GM18507 (cell line): ENCODE measurements at places on chromosomes 1 and 21.

DNA sequence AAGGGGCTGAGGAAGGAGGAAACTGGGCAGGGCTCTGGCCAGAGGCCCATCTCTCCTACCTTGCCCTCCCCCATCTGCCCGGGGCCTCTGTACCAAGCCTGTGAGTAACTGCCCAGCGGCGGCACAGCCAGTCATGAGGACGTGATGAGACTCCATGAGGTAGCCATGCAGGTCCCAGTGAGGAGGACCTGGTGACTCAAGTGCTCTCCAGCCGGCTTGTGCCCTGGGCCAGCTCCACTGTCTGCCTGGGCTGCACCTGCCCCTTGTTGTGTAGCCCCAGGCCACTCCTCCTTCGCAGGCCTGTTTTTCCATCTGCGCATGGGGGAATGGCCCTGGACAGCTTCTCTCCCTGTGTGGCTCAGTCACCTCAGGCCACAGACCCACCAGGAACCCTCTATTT, 42.0 kb upstream of the PADI1 start:
- DNase-seq: no peak

DNA sequence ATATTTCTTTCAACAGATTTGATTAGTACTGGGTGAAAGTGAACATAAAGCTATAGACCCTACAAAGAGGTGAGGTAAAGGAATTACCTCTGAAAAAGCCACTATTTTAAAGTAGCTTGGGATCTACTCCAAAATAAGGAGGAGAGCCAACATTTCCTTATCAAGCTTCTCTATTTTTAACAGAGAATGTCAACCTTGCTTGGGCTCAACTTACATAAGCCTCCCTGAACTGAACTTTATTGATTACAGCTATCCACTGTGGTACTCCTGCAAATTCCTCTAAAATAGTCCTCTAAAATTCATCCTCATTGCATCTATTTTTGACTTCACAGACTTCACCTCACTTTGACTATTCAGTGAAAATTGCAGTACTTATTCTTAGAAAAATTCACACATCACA, 10.3 kb downstream of the ZNHIT6 start:
- DNase-seq: no peak

- no peak for DNase-seq
Observed at GRCh38 chr1:3289502-3289901, 165.0 kb upstream of the ARHGEF16 start.

- no peak for DNase-seq
Observed at GRCh38 chr21:34648739-34649297, 20.0 kb upstream of the CLIC6 start.

- DNase-seq: no peak
Observed at GRCh38 chr1:10071640-10072039, 38.9 kb downstream of the UBE4B start.

DNA sequence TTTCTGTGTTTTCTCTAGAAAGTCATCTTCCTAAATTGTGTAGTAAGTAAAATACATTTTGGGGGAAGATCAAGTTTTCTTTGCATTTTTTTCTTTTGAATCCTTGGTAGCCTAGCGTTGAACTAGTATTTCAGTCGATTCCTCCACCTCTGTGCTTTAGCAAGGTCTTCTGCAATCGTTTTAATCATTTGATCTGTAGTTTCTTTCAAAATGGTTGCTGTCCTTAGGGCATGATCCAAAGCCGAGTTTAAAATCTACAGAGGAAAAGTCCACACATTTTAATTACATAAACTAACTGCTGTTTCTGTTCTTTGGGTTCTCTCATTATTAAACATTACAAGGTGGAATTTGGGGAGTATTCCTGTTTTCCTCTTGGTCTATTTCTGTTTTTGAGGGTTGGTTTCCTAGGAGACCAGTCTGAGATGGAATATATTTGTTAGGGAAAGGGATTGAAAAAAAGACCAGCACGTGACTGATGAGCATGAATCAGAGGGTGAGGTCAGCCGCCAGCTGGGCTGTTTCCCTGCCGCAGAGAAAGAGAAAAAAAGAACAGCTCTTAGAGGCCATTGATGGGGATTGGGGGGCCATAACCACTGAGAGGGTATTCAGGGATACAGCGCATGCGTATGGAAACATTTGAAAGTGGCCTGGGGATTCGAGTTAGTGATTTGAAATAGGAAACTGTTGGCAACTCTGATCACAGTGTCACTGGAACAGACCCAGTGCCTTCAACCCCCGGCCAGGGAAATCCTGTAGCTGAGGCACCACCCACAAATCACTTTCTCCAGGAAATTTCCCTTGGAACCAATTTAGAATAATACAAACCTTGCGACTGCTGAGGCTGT, 40.6 kb downstream of the AKNAD1 start:
- no peak for DNase-seq

- DNase-seq: no peak
Observed at GRCh38 chr1:96782206-96782605, 60.6 kb downstream of the PTBP2 start.

- DNase-seq: no peak
Observed at GRCh38 chr1:10708757-10709156, 87.7 kb downstream of the CASZ1 start.

DNA sequence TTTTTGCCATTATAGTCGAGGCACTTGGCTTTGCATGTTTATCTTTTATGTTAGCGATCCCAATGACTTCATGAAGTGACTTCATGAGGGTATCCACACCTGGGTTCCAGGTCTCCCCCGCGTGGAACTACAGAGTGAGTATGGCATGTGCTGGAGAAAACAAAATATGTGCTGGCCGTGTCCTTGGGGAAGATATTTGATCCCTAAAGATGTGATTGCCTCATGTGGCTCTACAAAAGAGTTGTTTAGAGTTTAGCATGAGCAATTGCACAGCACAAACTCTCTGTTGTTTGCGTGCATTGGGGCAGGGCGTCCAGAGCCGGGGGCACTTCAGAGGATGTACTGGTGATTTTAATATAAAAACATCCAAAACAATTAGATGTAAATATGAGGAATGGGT, 4.8 kb downstream of the IL10RB start:
- DNase-seq: no peak

GRCh38 chr1:160400223-160400645, at the start of gene VANGL2:
Gene VANGL2 (plus strand): TSS chr1:160400564. CDS start chr1:160415838, 15,274 bp downstream.
- DNase-seq: peak; percentile 43

- DNase-seq: no peak
Observed at GRCh38 chr1:229990326-229990725, 76.7 kb upstream of the GALNT2 start.

DNA sequence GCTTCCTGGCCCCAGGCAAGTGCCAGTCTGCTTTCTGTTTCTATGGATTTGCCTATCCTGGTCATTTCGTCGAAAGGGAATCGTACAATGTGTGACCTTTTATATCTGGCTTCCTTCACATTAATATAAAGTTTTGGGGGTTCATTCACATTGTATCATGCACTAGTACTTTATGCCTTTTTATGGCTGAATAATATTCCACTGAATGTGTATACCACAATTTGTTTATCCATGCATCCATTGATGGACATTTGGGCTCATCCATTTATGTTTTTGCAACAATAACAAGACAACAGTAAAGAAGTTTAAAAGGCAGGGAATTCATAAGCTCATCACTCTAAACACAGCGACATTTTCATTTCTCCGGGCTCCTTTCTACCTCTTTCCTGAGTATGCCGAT, 50.6 kb downstream of the SPSB1 start:
- no peak for DNase-seq

DNA sequence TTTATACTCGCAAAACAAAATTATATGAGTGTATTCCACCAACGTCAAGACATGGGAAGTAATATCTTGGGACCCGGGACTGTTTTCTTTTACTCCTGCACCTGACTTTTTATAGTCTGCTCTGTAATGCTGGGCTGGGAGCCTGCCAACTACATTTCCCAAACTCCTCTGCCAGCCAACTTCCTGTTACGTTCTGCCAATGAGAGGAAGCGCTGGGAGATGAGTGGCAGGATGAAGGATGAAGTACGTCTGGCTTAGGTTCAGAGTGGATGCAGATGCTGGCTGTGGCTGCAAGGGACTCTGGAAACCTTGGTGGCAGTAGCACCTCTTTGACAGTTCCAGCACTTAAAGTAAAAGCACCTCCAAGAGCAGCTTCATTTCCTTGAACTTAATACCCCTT, 59.6 kb downstream of the USP24 start:
- DNase-seq: no peak

- no peak for DNase-seq
Observed at GRCh38 chr1:207223162-207223561, 98.3 kb upstream of the CD55 start.

GRCh38 chr1:76546354-76546933, 320.8 kb upstream of the ST6GALNAC5 start:
- no peak for DNase-seq

DNA sequence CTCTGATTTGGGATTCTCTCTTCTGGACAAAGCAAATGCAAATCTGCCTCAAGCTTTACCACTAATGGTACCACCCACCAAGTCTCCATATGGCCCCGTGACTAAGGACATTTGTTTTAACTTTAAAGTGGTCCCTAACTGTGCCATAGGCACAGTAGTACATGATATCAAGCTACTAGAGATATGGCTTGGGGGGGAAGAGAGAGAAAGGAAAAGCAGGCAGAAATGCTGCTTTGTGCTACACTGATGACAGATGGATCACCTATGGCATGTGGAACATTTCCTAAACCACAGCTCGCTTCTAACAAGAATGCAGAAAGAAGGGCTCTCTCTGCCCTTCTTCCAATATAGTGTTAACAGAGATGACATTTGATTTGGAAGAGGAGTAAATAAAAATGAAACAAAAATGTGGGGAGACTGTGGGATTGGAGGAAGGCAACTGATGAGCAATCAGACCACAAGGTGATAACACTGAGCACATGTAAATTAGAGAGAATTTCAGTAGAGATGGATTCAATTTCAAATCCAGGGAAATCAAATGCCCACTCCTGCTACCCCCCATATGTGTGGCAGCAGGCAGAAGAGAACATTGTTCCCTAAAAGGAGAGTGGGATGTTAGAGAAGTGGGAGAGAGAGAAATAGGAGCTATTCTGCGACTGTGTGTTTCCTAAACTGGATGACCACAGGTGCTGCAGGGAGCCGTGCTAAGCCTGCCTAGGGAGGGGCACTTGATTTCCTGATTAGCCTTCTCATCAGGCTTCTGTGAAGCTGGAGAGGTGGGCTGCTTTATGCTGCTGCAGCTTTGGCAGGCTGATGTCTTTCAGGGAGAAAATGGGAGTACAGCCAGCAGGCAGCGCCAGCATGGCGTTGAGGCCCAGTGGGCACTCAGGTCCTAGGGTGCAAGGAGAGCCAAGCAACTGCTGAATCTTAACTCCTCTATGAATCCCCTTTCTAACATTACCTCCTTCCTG, 75.3 kb downstream of the ZNF648 start:
- no peak for DNase-seq

- no peak for DNase-seq
Observed at GRCh38 chr1:11964656-11965055, 15.6 kb upstream of the MFN2 start.

DNA sequence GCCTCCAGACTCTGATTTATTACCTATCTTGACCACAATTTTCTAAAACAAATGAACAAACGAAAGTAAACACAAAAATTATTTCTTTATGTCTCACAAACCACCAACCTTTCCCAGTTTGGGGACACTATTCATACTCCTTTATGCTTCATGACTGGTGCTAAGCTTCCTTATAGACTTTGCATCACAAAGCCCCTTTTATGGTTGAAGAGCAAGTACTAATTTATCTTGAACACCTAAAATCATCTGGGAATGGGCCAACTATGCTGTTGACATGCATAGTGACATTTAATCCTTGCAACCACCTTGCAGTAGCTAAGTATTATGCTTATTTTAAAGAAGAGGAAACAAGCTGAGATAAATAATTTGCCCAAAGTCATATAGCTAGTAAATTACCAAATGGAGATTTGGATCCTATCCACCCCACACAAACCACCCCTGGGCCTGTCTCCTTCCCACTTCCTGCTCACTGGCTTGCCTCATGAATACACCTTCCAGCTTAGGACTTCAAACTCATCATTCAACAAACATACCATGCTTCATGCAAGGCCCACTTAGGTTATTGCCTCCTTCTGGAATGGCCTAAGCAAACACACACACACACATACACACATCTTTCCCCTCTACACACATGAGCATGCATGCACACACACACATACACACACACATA, 192.2 kb downstream of the PLPP3 start:
- DNase-seq: no peak

GRCh38 chr1:248788327-248788726, 32.8 kb upstream of the LYPD8 start:
- DNase-seq: no peak

GRCh38 chr1:17259233-17259873, 10.5 kb downstream of the PADI3 start:
- DNase-seq: no peak

GRCh38 chr21:33815143-33815707, 100.4 kb downstream of the ATP5PO start:
- no peak for DNase-seq

GRCh38 chr1:21030181-21030580, 146.5 kb downstream of the EIF4G3 start:
- DNase-seq: no peak

DNA sequence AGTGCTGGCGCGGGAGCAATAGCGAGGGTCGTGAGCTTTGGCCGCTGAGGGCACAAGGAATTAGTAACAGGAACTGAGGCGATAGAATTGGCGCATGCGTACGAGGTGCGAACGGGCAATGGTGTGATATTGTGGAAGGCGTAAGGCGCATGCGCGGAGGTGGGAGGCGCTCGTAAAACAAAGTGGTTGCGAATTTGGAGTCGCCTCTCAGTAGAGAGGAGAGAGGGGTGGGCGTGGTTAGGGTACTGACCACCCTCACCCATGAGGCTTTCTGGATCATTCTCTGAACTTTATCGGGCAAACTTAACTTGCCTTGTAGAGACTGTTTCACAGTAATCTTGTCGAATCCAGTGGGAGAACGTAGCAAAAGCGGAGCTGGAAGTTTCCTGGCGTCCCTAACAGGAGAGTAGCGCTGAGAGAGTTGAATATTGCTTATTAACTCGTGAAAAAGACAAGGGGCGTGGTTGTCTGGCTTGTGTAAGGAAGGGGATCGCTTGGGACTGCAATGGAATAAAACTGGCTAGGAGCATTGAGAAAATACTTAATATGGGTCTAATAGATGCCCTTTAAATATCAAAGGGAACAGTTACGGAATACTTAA, 427 bp downstream of the CKS1B start:
- peak; percentile 79 for DNase-seq

DNA sequence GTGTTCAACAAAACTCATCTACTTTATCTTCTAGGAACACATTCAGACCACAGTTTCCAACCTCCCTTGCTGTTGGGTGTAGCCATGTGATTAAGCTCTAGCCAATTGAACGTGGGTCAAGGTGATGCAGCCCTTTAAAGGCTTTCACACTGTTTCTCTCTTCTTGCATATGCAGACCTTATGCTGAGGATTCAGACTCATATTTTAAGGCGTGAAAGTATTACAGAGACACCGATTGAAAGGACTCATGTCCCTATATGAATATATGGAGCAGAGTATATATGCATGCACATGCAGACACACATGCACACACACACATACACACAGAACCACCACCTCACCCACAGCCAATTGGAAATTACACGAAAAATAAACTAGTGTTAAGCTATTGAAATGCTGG, 214.3 kb upstream of the NR5A2 start:
- no peak for DNase-seq

- no peak for DNase-seq
Observed at GRCh38 chr1:9311029-9311428, 18.3 kb downstream of the SPSB1 start.
